Left colon (tissue), 2 donors: ENCODE measurements at places on chromosomes 16 and 17. TPM values are rescaled to one million over a fixed set of nuclear protein-coding genes. Genes with fewer than 3 reads are reported as not detected.

Gene FAM20A
- total RNA-seq: 2.3 TPM

GRCh38 chr16:65249768-65250167 is 127.9 kb upstream of the CDH11 start:
- DNase-seq: peak; percentile 25

GRCh38 chr17:80818871-80819270 is 172.8 kb upstream of the CHMP6 start:
- DNase-seq: no peak

DNA sequence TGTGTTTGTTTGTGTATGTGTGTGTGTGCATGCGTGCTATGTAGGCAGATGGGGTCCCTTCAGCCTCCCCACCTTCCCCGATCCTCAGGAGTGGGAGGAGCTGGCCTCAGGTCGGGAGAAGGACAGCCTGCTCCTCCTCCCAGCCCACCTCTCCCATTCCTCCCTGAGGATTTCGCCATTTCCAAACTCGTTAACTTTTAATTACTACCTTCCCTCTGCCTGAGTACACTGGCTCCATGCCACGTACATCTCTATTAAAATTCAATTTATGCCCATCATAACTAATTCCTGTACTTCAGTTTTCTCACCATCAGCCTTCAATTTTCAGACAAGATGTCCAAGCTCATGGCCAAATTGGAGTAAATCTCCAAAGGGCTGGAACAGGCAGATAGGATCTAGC is 148.6 kb downstream of the SDK2 start:
- no peak for DNase-seq

GRCh38 chr16:66375451-66375850 is 9.0 kb downstream of the CDH5 start:
- DNase-seq: no peak

DNA sequence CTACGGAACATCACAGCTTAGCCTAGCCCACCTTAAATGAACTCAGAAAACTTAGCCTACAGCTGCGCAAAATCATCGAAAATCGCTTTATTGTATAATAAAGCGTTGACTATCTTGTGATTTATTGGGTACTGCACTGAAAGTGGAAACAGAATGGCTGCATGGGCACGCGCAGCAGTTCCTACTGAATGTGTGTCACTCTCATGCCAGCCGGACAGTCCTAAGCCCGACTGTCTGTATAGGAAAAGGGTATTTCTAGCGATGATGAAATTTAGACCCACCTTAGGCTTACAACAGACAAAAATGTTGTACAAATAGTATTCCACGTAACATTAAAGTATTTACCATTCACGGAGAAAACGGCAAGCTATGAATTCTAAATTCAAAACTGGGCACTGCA is 9.3 kb downstream of the FBXO31 start:
- no peak for DNase-seq

- no peak for DNase-seq
Measured at GRCh38 chr16:87042551-87043230, 274.5 kb downstream of the C16orf95 start.

DNA sequence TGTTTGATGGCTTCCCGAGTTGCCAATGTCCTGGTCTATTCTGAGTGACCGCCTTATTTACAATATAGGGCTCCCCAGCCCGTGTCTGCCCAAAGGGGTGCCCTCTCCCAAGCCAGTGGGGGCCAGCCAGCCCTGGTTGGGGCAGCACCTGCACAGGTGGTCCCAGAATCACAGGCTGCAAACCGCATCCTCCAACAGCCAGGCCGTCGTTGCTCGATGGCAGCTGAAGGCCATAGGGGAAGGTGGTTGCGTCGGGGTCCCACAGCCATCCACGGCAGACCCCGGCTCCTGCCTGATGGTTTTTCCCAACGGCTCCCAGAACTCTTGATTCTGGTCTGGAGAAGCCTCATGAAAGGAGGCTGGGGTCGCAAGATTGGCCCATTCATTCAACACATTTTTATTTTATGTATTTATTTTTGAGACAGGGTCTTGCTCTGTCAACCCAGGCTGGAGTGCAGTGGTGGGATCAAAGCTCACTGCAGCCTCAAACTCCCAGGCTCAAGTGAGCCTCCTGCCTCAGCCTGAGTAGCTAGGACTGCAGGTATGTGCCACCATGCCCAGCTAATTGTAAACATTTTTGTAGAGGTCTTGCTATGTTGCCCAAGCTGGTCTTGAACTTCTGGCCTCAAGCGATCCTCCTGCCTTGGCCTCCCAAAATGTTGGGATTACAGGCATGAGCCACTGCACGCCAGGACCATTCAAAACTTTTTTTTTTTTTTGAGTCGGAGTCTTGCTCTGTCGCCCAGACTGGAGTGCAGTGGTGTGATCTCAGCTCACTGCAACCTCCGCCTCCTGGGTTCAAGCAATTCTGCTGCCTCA is 79.0 kb upstream of the TOB1 start:
- peak; percentile 20 for DNase-seq

DNA sequence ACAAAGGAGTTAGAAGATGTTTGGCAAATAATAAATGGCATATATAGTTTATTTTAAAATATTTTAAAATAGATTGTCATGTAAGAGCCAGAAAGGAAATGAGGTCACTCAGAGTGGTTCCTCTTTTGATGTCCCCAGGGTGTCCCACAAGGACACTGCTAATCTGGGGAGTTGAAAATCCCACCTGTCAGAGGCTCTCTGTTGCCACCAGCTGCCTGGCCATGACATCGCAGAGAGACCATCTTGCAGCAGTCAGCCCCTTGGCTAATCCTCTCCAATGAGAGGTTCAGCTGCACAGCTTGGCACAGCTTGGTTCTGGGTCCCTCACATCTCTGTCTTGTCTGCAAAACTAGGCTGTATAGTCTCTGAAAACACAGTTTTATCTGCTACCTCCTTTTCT is 11.0 kb upstream of the RBFOX1 start:
- DNase-seq: no peak

DNA sequence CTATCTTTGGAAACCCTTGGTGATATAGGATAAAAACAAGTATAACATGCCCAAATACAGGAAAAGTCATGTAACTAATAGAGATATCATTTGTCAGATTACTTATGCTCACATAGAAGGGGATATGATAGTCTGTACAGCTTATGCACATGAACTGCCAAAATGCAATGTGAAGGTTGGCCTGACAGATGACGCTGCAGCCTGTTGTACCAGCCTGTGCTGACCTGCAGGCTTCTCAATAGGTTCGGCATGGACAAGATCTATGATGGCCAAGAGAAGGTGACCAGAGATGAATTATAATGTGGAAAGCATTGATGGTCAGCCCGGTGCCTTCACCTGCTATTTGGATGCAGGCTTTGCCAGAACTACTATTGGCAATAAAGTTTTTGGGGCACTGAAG is 12.7 kb downstream of the WFIKKN2 start:
- no peak for DNase-seq

DNA sequence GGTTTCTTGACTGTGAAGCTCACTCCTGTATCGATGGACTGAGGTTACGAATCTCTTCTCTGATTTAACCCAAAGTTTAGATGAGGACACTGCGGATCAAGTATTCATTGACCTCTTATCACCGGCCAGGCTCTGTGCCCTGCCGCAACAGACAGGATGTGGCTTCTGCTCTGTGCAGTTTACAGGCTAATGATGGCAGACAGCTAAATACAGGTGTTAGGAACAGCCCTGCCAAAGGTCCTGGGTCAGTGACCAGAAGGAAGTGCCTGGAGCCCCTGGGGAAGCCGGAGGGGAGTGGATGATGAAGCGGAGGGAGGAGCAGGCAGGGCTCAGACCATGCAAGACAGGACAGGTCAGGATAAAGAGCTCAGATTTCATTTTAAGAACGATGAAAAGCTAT is 44.4 kb downstream of the HAPSTR1 start:
- DNase-seq: no peak

Gene CHTF8
- total RNA-seq: 84.4 TPM

Gene GRAPL
- total RNA-seq: 1.4 TPM

Gene DLX3
- total RNA-seq: not detected

Gene CCDC92B
- total RNA-seq: 1.5 TPM

DNA sequence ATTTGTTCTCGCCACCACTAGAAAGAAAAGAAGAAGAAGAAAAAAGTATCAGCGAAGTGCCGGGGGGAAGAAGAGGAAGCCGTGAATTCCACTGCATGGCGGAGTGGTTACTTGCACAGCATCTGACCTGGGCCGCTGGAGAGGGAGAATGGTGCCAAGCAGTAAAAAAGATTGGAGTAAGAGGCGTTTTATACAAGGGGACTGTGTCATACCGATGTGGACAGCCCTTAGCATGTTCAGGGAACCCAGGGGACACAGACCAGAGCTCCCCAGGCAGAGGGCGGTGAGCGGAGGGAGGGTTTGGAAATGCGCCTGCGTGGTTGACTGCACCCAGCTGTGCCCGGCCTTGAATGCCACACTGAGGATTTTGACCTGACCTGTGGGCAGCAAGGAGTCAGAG is 52.8 kb downstream of the PLXDC1 start:
- no peak for DNase-seq

DNA sequence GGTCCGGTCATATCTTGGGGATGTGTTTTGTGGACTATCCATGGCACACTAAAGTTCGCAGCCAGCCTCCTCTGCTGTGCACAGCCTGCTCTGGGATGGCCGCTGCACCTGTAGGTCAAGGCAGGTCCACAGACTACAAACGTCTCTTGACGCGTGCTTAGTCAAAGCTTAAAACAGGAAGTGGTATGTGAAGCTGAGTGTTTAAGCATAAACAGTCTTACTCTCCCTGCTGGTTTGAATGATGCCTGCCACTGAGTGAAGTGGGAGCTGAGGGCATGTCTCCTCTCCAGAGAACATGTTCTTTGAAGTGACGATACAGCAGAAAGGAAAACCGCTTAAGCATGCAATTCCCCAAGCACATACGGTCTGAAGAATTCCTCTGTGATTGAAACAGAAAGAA is 365.6 kb downstream of the SLC39A11 start:
- DNase-seq: no peak

GRCh38 chr16:57775661-57776469 is 26.4 kb downstream of the KIFC3 start:
- DNase-seq: peak; percentile 64

GRCh38 chr17:79545251-79546005 is 65.4 kb downstream of the RBFOX3 start:
- DNase-seq: no peak

Gene TMEM114
- not detected for total RNA-seq

DNA sequence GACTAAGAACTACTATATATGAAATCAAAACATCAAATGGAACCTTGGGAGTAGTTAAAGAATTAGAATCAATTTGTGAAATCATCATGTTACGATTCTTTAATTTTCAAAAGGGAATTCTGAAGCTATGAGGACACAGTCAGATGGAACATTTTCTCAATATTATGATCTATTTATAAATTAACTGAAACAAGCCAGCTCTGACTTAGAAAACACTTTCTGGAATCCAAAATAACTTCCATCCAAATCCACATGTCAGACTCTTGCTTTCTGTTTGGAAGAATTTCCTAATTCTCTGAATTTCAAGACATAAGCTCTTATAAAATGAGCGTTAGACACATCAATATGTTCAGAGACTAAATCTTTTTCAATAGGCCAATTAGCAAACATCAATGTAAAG is 737.7 kb upstream of the SOX9 start:
- no peak for DNase-seq

GRCh38 chr16:47979164-47979520 is 176.7 kb downstream of the ABCC12 start:
- no peak for DNase-seq

DNA sequence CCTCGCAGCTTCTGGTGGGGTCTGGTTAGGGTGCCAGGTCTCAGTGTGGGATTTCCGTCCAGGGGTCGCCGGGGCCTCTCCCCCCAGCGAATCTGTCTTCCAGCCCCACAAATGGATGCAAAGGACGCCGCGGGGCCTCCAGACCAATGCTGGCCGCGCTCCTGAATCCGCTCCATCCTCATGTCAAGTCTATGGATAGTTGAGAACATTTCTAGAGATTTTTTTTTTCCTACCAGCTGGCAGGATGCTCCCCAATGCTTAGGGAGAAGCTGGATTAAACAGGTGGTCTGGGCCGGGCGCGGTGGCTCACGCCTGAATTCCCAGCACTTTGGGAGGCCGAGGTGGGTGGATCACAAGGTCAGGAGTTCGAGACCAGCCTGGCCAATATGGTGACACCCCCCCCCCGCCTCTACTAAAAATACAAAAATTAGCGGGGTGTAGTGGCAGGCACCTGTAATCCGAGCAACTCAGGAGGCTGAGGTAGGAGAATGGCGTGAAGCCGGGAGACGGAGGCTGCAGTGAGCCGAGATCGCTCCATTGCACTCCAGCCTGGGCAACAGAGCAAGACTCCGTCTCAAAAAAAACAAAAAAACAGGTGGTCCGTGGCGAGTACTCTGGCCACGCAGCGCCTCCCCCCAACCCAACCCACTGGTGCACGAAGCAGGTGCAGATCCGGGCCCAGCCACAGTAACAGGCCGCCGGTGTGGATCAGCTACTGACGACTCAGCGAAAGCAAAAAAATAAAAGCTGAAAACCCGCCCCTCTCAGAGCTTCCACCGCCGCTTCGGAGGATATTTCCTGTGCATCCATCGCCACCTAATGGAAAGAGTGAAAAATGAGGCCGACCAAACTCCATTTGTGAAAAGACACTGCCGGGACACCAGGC is 1.1 kb upstream of the NXN start:
- peak; percentile 77 for DNase-seq

DNA sequence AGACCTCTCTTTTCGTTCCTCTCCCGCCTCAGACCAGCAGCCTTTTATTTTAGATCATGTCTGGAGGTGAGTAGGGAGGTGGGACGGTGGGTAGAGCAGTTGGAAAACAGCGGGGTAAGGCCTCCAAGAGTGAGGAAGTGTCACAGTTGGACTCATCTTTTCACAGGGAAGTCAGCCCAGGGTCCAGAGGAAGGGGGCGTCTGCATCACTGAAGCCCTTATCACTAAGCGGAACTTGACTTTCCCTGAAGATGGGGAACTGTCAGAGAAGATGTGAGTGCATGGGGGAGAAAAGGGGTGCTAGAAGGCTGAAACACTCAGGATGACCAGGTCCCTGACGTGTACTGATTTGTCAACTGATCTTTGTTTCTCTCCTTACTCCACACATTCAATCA is 461 bp downstream of the LRRC46 start:
- DNase-seq: no peak

DNA sequence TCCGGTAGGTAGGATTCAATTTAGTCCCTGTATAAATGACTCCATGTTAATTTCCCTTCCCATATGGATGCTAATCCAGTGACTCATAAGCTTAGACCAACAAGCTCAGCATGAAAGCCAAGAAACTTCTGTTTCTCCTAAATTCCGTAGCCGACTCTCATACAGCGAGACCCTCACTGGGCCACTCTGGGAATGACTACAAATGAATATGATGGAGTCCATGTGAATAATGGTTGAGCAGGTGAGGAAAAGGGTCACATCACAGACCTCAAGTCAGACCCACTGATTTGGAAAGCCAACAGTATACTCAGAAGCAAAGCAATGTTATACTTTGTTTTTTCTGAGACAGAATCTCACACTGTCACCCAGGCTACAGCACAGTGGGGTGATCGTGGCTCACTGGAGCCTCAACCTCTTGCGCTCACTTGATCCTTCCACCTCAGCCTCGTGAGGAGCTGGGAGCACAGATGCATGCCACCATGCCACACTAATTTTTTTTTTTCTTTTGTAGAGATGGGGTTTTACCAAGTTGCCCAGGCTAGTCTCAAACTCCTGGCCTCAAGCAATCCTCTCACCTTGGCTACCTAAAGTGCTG is 14.6 kb downstream of the RSL1D1 start:
- DNase-seq: no peak

GRCh38 chr16:64919929-64920607 is 201.8 kb downstream of the CDH11 start:
- no peak for DNase-seq

Gene ATP1B2
- 0.55 TPM for total RNA-seq

GRCh38 chr17:31379597-31380205 is 11.8 kb upstream of the RAB11FIP4 start:
- no peak for DNase-seq
